ENCODE measurements at places on chromosomes 12 and 14.

DNA sequence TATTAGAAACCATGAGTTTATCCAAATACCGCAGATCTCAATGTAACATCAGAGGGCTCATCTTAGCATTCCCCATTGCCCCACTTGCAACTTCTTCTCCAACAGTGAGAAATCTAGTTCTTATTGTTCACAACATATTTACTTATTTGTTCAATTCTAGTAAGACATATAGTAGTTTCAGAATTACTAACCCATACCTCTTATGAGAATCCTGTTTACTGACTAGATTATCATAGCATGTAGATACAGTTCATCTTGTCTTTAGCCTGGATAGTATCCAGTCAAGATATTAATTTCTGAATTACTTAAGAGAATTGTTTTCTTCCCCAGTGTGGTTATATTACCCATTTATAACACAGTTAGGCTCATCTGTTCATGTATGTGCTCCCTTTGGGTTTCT, 80.6 kb downstream of the NIN start:
- no peak for DNase-seq

GRCh38 chr12:113569806-113570205, 98.1 kb upstream of the LHX5 start:
- no peak for DNase-seq

DNA sequence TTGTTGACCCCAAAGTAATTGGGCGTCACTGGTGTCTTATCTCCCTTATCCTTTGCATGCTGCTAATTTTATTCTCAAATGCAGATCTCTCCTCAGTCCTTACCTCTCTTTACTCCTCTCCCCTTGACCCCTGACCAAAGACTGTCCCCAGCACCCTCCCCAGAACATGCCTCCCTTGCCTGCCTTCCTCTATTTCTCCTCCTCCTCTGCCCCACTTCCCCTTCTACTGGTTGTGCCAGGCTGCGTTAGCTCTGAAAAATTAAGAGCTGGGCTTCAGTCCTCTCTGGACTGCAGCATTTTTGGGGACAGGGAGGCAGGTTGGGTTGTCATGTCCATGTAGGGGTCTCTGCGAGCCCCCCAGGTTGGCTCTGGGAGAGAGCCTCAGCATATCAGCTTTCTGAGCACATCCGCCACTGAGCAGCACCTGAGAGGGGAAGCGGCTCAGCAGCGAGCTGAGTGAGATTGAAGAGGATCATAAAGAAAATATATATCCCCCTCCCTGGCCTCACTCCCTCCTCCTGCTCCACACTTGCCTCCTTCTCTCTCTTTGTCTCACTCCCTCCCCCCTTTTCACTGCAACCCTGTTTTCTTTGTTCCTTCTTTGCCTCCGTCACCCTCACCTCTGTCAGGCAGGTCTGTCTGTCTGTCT, 6.4 kb upstream of the CISTR start:
- DNase-seq = no peak

- no peak for DNase-seq
Measured at GRCh38 chr12:132259364-132259871, 70.0 kb downstream of the GALNT9 start.

DNA sequence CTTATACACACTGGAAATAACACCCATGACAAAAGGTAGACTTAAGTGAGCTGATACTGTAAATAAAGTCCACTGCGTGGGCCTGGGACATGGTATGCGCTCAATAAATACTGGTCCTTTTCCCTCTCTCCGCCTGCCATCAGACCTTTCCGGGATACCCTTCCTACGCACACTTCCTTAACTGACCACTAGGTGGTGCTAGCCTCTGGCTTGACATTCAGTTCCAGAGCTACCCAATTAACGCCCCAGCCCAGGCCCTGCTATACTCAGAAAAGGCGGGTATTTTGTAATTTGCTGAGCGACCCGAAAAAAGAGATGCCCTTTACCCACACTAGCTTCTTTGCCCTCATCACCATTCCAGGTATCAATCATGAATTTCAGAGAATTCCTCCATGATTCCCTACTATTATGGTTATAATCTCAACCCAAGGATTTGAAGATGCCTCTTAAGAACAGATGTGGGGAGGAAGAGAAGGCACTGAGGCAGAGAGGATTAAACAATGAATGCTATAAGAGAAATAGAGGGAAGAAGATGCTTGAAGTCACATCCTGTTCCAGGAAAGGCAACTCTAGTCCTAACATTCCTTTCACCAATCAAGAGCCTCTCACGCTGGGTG, 3.9 kb upstream of the LRP1 start:
- peak; percentile 70 for DNase-seq

- DNase-seq = no peak
Measured at GRCh38 chr14:35284506-35284905, 7.7 kb upstream of the PSMA6 start.

DNA sequence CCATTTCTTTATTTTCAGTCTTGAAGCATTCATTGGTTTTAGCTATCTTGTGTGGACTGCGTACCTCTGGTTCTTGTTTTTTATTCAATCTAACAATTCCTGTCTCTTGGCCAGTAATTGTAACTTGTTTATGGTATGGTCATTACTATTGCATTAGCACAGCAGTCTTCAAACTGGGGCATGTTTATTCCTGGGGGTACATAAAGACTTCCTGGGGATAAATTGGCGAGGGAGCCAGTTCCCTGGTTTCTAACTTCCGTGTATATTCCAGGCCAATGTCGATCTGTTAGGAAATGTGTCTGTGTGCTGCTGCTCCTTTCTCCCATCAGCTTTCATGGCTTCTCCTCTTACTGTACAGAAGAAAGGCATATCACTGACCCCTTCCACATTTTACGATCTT, 13.7 kb upstream of the EVL start:
- no peak for DNase-seq

DNA sequence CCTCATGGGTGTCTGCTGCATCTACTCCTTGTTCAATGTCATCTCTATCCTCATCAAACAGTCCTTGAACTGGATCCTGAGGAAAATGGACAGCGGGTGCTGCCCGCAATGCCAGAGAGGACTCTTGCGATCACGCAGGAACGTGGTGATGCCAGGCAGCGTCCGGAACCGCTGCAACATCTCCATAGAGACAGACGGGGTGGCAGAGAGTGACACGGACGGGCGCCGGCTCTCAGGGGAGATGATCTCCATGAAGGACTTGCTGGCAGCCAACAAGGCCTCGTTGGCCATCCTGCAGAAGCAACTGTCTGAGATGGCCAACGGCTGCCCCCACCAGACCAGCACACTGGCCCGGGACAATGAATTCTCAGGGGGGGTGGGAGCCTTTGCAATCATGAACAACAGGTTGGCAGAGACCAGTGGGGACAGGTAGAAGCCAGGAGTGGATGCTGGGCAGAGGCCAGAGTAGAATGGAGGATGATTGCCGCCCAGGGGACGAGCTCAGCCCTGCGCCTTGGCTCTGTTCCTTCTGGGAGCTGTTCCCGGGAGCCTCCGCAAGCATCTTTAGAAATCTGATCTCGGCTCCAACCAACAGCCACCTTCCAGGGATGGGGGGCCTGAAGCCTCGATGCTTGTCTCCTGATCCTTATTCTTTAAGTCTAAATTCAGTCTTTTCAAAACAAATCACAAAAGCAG, 71.6 kb upstream of the PSMC1 start:
- no peak for DNase-seq

GRCh38 chr14:62130441-62130840, 368.2 kb downstream of the SNAPC1 start:
- DNase-seq = no peak

- DNase-seq = no peak
Measured at GRCh38 chr12:50720085-50720484, 43.8 kb upstream of the ATF1 start.
